GM23338 (cell line): ENCODE measurements at places on chromosomes 7 and 10. TPM values are rescaled to one million over a fixed set of nuclear protein-coding genes. Genes with fewer than 3 reads are reported as not detected.

Gene UPK3B
- total RNA-seq = 3.0 and 5.2 TPM in 2 replicates

DNA sequence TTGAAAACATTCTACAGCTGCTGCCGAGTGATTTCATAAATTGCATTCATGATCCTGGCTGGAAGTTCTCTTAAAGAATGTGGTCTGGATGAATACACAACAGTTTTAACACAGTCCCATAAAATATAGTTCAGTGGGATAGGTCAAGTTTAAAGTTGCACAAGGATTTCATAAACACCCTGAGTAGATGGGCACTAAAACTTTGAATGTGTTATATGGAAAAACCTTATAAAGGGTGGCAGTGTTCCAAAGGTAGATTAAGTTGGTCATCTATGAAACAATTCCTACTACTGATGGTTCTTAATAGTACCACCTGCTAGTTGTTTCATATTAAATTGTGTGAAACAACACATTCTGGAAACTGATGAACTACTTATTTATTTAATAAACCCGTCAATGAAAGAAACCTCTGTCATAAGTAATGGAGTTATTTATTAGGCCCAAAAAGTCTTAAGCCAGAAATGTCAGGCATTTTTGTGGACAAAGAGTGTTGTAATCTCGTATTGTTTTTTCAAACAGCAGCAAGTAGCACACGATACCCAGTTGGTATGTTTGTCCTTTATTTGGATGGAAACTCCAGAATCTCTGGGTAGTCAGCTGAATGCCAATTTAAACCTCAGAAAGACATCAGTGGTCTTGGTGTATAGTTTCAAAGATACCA lies 14.3 kb upstream of the RPA3 start:
- peaks cover 5% of the 10 kb centered on the region; the same call in 1 of the 2 replicates for H3K4me1 ChIP-seq
- H3K27me3 ChIP-seq = no peaks in the 10 kb centered on the region
- no peak overlapping the region for H3K27ac ChIP-seq
- no peaks in the 10 kb centered on the region for H3K36me3 ChIP-seq
- no peak for DNase-seq
- no peak overlapping the region for H3K4me3 ChIP-seq

- H3K36me3 ChIP-seq = no peaks in the 10 kb centered on the region
- H3K27ac ChIP-seq = no peak overlapping the region
- H3K27me3 ChIP-seq = no peaks in the 10 kb centered on the region
- H3K4me1 ChIP-seq = no peaks in the 10 kb centered on the region
- no peak for DNase-seq
Observed at GRCh38 chr7:148681821-148682220, 16.9 kb upstream of the CUL1 start.

DNA sequence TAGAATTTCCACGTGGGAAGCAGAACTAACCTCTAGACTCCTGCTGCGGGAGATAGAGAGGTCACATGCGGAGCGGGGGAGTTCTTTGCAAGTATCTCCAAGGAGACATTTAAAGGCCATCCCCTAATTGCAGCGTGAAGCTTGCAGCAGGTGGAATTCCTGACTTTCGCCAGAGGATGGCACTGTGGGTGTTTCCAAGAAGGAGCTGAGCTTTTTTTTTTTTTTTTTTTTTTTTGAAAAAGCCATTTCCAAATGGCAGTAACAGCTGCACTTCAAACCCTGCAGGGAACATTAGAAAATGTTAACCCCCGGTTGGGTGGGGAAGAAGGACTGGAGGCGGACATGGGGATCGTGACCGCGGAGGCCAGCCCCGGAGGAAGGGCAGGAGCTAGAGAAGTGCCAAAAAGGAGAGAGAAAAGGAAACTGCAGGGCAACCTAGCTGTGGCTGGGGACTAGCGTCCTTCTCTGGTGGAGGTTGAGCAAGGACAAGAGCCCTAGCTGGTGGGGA lies 487.7 kb downstream of the TYW1 start:
- H3K4me3 ChIP-seq = peak overlapping the region; percentile 38
- no peak overlapping the region for H3K27ac ChIP-seq
- no peaks in the 10 kb centered on the region for H3K27me3 ChIP-seq
- H3K4me1 ChIP-seq = no peaks in the 10 kb centered on the region

- no peak overlapping the region for H3K4me3 ChIP-seq
- H3K27ac ChIP-seq = no peak overlapping the region
- no peak for DNase-seq
- peaks cover 13% of the 10 kb centered on the region; the same call in 1 of the 2 replicates for H3K27me3 ChIP-seq
- H3K4me1 ChIP-seq = no peaks in the 10 kb centered on the region
- no peaks in the 10 kb centered on the region for H3K36me3 ChIP-seq
Observed at GRCh38 chr10:79932841-79933379, 16.0 kb downstream of the SFTPD start.

- H3K4me1 ChIP-seq = no peaks in the 10 kb centered on the region
- no peak overlapping the region for H3K27ac ChIP-seq
- H3K36me3 ChIP-seq = no peaks in the 10 kb centered on the region
- no peak for DNase-seq
- H3K27me3 ChIP-seq = peaks cover 4% of the 10 kb centered on the region
- H3K4me3 ChIP-seq = no peak overlapping the region
Observed at GRCh38 chr7:29139796-29140195, 6.5 kb downstream of the CPVL start.

Gene PDZD8
- total RNA-seq = 28.6 and 30.2 TPM in 2 replicates

GRCh38 chr7:4144811-4145510 lies 537.1 kb upstream of the FOXK1 start:
- H3K27ac ChIP-seq = no peak overlapping the region
- H3K36me3 ChIP-seq = no peaks in the 10 kb centered on the region
- H3K4me3 ChIP-seq = 0 out of 2 replicates have a peak overlapping the region, but pooled peaks have one; percentile 28
- peak; percentile 58 for DNase-seq
- no peaks in the 10 kb centered on the region for H3K27me3 ChIP-seq

DNA sequence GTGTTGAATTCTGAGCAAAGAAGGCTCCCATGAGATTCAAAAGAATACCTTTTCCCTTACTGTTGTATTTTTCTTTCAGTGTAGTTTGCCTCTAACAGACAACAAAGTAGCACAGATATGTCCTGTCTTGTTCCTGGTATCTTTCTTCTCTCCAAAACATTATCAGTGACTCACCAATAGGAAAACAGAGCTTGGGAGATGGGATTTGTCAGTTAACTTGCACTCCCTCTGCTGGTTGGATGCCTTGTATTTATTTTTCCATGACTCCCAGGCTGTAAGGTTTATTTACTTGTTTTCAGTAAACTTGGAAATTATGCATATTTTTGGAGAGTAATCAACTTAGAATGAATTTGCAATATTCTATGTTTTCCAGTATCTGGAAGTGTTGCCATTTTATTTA lies 129.7 kb downstream of the SAMD9 start:
- no peaks in the 10 kb centered on the region for H3K27me3 ChIP-seq
- DNase-seq = peak; percentile 54
- H3K4me1 ChIP-seq = peaks cover 14% of the 10 kb centered on the region
- no peak overlapping the region for H3K27ac ChIP-seq

Gene OR2F1
- total RNA-seq = 0.04 TPM in 1 of 2 replicates, not detected in the other

- H3K4me1 ChIP-seq = peaks cover 11% of the 10 kb centered on the region
- no peak overlapping the region for H3K27ac ChIP-seq
- no peak for DNase-seq
Observed at GRCh38 chr7:141377906-141378305, 173.3 kb upstream of the AGK start.

Gene PRPS1L1
- not detected in 2 replicates for total RNA-seq

GRCh38 chr10:77111611-77112550 lies 525.7 kb downstream of the KCNMA1 start:
- no peak overlapping the region for H3K4me3 ChIP-seq
- no peak overlapping the region for H3K27ac ChIP-seq
- H3K4me1 ChIP-seq = peaks cover 60% of the 10 kb centered on the region
- peak; percentile 74 for DNase-seq
- no peaks in the 10 kb centered on the region for H3K36me3 ChIP-seq
- peaks cover 4% of the 10 kb centered on the region; the same call in 1 of the 2 replicates for H3K27me3 ChIP-seq

GRCh38 chr10:7563368-7563767 lies 103.4 kb downstream of the ITIH5 start:
- no peak overlapping the region for H3K4me3 ChIP-seq
- H3K36me3 ChIP-seq = no peaks in the 10 kb centered on the region
- no peak for DNase-seq
- no peak overlapping the region for H3K27ac ChIP-seq

GRCh38 chr10:117460846-117461765 lies 81.4 kb upstream of the EMX2 start:
- H3K27me3 ChIP-seq = no peaks in the 10 kb centered on the region
- no peak overlapping the region for H3K27ac ChIP-seq
- H3K4me3 ChIP-seq = no peak overlapping the region
- no peaks in the 10 kb centered on the region; the same call in 1 of the 2 replicates for H3K4me1 ChIP-seq
- no peaks in the 10 kb centered on the region for H3K36me3 ChIP-seq

- DNase-seq = no peak
- peaks cover 52% of the 10 kb centered on the region for H3K27me3 ChIP-seq
- no peaks in the 10 kb centered on the region for H3K36me3 ChIP-seq
Observed at GRCh38 chr7:29190349-29191045, 4.1 kb upstream of the CHN2 start.

Gene TRPV6
- 0.43 and 0.80 TPM in 2 replicates for total RNA-seq

Gene SAP25
- total RNA-seq = 2.0 and 4.1 TPM in 2 replicates

Gene ITGB8
- total RNA-seq = 3.0 and 3.5 TPM in 2 replicates

DNA sequence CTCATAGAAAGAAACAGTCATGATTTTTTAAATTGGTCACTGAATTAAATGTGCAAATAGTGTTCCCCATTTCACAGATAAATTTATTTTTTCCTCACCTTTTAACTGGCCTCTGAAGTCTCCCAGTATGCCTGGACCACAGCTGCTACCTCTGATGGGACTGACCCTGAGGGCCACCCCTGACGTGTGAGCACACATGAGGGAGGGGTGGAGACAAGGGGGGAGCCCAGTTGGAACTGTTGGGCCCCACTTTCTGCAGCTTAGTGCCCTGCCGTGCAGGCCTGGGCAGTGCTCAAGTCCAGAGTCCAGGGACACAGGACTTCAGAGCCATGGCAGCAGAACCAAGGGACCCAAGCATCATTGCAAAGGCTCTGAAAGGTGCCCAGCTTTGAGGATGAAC lies 243.9 kb downstream of the GRID1 start:
- no peaks in the 10 kb centered on the region for H3K27me3 ChIP-seq
- no peak overlapping the region for H3K27ac ChIP-seq
- no peaks in the 10 kb centered on the region for H3K36me3 ChIP-seq

- no peak overlapping the region for H3K4me3 ChIP-seq
- peaks cover 28% of the 10 kb centered on the region; the same call in 1 of the 2 replicates for H3K4me1 ChIP-seq
- H3K36me3 ChIP-seq = 0 out of 2 replicates have a peak, but pooled peaks cover 2% of the 10 kb centered on the region
- no peaks in the 10 kb centered on the region for H3K27me3 ChIP-seq
Observed at GRCh38 chr7:137996871-137997270, 5.0 kb downstream of the CREB3L2 start.

Gene PLXNA4
- 0.54 and 0.80 TPM in 2 replicates for total RNA-seq
